ENCODE measurements at places on chromosomes 4 and X. TPM values are rescaled to one million over a fixed set of nuclear protein-coding genes. Genes with fewer than 3 reads are reported as not detected.
A peak's percentile ranks its signal among the peaks of the same experiment; 100 is the strongest.

The SLC7A11 gene
- 1.5 TPM for total RNA-seq

The SLC6A14 gene
- total RNA-seq, result 10.1 TPM

The EDA gene
- 6.1 TPM for total RNA-seq

The SH3D19 gene
- total RNA-seq, result 86.4 TPM

The ABCG2 gene
- 7.4 TPM for total RNA-seq

DNA sequence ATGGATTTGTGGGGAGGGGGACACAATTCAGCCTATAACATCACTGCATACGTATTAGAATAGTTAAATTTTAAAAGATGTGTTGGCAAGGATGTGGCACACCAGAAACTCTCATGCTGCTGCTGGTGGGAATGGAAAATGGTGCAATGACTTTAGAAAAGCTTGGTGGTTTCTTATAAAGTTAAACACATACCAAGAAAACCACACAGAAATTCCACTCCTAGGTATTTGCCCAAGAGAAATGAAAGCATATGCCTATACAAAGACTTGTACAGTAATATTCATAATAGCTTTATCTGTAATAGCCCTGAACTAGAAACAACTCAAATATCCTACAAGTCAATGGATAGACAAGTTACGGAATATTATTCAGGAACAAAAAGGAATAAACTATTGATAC lies 71.3 kb upstream of the PDHA1 start:
- no peaks in the 10 kb centered on the region for H3K4me1 ChIP-seq
- no peak overlapping the region for H3K27ac ChIP-seq
- H3K4me3 ChIP-seq, result no peak overlapping the region
- DNase-seq, result no peak

GRCh38 chr4:183413234-183414200 lies 30.9 kb upstream of the CDKN2AIP start:
- no peak overlapping the region for H3K4me3 ChIP-seq
- H3K36me3 ChIP-seq, result no peaks in the 10 kb centered on the region
- DNase-seq, result no peak
- H3K4me1 ChIP-seq, result no peaks in the 10 kb centered on the region
- H3K27ac ChIP-seq, result no peak overlapping the region

DNA sequence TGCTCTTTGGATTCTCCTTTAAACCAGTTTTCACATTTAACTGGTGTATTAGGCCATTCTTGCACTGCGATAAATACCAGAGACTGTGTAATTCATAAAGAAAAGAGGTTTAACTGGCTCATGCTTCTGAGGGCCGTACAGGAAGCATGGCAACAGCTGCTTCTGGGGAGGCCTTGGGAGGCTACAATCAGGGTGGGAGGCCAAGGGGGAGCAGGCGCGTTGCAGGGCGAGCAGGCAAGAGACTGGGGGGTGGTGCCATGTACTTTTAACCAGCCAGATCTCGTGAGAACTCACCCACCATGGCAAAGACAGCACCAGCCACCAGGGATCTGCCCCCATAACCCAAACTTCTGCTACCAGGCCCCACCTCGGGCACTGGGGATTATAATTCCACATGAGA lies 38.1 kb downstream of the RNF212 start:
- H3K4me3 ChIP-seq, result no peak overlapping the region
- no peaks in the 10 kb centered on the region for H3K27me3 ChIP-seq
- no peak overlapping the region for H3K27ac ChIP-seq
- H3K4me1 ChIP-seq, result no peaks in the 10 kb centered on the region
- H3K36me3 ChIP-seq, result no peaks in the 10 kb centered on the region
- DNase-seq, result no peak

- DNase-seq, result no peak
- H3K27ac ChIP-seq, result no peak overlapping the region
- H3K4me3 ChIP-seq, result no peak overlapping the region
- no peaks in the 10 kb centered on the region for H3K4me1 ChIP-seq
- no peaks in the 10 kb centered on the region for H3K27me3 ChIP-seq
Measured at GRCh38 chrX:15170927-15171326, 99.0 kb downstream of the ASB9 start.

DNA sequence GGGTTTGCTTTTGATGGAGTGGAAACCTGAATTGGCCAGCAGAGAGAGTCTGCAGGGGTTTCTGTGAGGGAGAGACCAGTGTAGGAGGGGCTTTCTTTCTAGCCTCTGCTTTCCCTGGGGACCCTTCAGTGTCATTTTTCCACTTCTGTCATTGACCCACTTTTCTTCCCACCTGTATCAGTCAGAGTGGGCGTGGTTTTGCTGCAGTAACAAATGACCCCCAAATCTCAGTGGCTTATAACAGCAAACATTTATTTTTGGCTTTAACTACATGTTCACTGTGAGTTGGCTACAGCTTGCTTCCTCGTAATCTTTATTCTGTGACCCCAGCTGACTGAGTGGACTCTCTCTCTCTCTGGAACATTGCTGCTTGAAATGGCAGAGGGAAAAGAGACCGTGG lies 25.6 kb upstream of the PTTG2 start:
- DNase-seq, result no peak
- no peak overlapping the region for H3K27ac ChIP-seq
- no peak overlapping the region for H3K4me3 ChIP-seq
- H3K27me3 ChIP-seq, result no peaks in the 10 kb centered on the region
- H3K4me1 ChIP-seq, result no peaks in the 10 kb centered on the region

GRCh38 chrX:20315140-20315539 lies 48.4 kb upstream of the RPS6KA3 start:
- H3K27ac ChIP-seq, result no peak overlapping the region
- H3K27me3 ChIP-seq, result no peaks in the 10 kb centered on the region

DNA sequence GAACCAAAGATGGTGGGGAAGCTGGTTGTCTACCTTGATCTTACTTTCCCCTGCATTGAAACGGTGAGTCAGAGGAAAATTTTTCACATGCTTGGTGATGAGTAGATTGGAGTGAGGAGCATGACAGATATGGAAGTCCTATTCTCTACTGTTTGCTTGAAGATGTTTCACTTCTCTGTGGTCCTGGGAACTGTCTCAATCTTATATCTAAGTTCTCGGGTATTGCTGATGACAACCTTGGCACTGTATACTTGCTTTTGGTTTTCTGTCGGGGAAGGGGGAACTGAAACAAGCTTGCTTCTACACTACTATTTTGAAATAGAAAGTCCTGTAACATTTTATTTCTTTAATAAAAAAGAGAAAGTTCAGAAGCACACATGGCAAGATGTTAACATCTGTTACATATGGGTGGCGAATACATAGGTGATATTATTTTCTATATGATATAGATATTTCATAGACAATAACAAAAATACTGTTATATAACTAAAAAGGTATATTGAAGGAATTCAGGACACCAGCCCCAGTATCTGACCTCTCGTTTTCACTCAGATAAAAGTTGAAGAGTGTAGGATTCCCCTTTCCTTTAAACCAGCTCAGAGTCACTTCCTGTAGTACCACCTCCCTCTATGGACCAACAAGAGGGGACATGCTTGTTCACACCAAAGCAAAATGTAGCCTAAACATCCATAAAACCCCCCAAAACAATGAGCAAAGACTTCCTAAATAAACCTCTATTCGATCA lies 88.8 kb downstream of the FMR1NB start:
- DNase-seq, result no peak
- no peak overlapping the region for H3K4me3 ChIP-seq
- H3K27me3 ChIP-seq, result no peaks in the 10 kb centered on the region
- no peaks in the 10 kb centered on the region for H3K36me3 ChIP-seq
- no peak overlapping the region for H3K27ac ChIP-seq

GRCh38 chr4:168449719-168450452 lies 30.4 kb downstream of the DDX60L start:
- H3K4me3 ChIP-seq, result no peak overlapping the region
- H3K27me3 ChIP-seq, result no peaks in the 10 kb centered on the region
- no peaks in the 10 kb centered on the region for H3K4me1 ChIP-seq
- no peaks in the 10 kb centered on the region for H3K36me3 ChIP-seq
- H3K27ac ChIP-seq, result peak overlapping the region; percentile 61

DNA sequence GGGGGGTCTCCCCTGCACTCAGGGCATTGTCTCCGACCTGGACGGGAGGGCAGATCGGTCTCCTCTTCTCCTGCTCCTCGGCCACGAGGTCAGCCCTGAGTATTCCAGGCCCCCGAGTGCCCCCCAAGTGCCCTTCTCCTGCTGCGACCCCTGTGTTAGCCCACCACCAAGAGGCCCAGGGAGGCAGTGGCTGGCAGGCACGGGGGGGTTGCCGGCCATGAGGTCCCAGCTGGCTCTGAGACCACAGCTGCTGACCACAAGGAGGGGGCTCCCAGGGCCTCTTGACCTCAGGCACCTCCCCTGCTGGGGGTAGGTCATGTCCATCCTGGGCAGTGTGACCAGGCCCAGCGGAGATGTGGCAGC lies 186.1 kb upstream of the PSAPL1 start:
- H3K27me3 ChIP-seq, result no peaks in the 10 kb centered on the region
- no peaks in the 10 kb centered on the region for H3K4me1 ChIP-seq
- no peak overlapping the region for H3K4me3 ChIP-seq
- H3K27ac ChIP-seq, result no peak overlapping the region

- no peak overlapping the region for H3K4me3 ChIP-seq
- DNase-seq, result no peak
- H3K27ac ChIP-seq, result no peak overlapping the region
- no peaks in the 10 kb centered on the region for H3K4me1 ChIP-seq
- no peaks in the 10 kb centered on the region for H3K36me3 ChIP-seq
Measured at GRCh38 chr4:24057915-24058559, 168.2 kb upstream of the PPARGC1A start.

DNA sequence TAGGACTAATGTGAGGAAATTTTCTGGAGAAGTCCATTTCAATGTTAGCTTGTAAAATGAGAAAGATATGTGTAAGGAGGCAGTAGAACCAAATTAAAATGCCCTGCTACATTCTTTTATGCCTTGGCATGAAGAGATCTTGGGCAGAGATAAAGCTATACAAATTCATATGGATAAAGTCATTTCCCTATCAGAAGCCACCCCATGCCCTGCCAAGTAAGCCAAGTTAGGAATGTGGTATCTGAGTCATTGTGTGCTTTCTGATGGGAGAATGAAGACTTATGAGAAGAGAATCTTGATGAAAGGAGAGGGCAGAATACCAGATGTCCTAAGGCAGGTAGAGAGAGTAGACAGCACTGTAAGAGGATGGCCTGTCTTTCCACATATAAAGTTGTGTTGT lies 83.7 kb downstream of the TEX13A start:
- H3K27ac ChIP-seq, result no peak overlapping the region
- H3K36me3 ChIP-seq, result no peaks in the 10 kb centered on the region
- no peaks in the 10 kb centered on the region for H3K27me3 ChIP-seq
- no peaks in the 10 kb centered on the region for H3K4me1 ChIP-seq

DNA sequence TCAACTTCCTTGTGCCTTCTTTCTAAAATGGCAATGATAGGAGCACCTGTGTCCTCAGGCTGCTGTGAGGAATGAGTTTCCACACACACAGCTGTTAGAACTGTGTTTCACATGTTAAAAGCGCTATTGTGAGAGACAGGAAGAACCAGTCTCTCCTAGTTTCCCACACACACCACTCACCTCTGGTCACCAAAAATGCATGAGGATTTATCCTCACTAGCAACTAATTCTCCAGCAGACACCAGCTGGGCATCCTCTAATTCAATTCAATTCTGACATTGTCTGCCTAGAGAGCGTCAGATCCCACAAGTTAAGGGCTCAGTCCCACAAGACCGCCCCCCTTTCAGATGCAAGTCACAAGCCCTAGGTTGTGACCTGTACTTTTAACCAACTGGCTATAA lies 29.0 kb upstream of the SLC2A9 start:
- H3K27me3 ChIP-seq, result no peaks in the 10 kb centered on the region
- no peak overlapping the region for H3K27ac ChIP-seq
- peak; percentile 69 for DNase-seq
- H3K4me3 ChIP-seq, result no peak overlapping the region
- H3K36me3 ChIP-seq, result no peaks in the 10 kb centered on the region

- H3K27ac ChIP-seq, result no peak overlapping the region
- H3K4me3 ChIP-seq, result no peak overlapping the region
- no peaks in the 10 kb centered on the region for H3K27me3 ChIP-seq
Measured at GRCh38 chr4:6542951-6543350, 32.0 kb upstream of the MAN2B2 start.

DNA sequence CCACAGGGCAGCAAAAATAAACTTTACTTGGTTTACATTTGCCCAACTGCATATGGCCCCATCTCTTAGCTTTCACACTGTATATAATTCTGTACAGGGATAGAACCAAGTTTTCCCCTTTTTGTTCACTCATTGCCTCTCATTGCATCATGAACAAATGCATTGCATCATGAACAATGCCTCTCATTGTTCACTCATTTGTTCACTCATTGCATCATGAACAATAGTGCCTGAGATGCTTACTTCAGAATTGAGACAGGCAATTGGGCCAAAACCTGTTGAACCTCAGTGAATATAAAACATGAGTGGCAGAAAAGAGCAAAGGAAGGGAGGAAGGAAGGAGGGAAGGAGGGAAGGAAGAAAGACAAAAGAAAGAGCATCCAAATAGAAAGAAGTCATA lies 98.2 kb downstream of the SOWAHB start:
- H3K4me1 ChIP-seq, result peaks cover 7% of the 10 kb centered on the region
- H3K4me3 ChIP-seq, result no peak overlapping the region
- H3K27ac ChIP-seq, result no peak overlapping the region
- H3K27me3 ChIP-seq, result no peaks in the 10 kb centered on the region
- H3K36me3 ChIP-seq, result no peaks in the 10 kb centered on the region

DNA sequence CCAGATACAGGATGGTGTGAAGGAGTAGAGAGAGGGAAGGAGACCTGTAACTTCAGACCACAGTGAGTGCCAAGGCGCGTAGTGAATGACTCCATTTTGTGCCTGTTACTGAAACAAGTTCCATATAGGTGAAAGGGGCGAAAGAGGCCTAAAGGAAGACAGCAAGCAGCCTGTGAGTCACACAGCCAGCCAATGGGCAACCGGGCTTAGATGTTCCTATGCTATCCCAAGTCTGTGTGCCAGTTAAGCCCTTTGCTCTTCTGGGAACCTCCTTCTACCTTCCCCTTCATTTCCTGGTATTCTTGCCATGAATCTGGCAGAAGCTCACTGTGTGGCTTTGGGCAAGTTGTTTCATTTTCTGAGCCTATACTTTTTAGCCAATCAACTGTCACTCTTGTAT lies 161.8 kb upstream of the LDB2 start:
- peaks cover 24% of the 10 kb centered on the region for H3K4me1 ChIP-seq
- no peaks in the 10 kb centered on the region for H3K36me3 ChIP-seq
- no peak overlapping the region for H3K4me3 ChIP-seq
- peak overlapping the region; percentile 34 for H3K27ac ChIP-seq

All from vagina (tissue), 2 donors.